ENCODE measurements at places on chromosomes 6 and 20.

DNA sequence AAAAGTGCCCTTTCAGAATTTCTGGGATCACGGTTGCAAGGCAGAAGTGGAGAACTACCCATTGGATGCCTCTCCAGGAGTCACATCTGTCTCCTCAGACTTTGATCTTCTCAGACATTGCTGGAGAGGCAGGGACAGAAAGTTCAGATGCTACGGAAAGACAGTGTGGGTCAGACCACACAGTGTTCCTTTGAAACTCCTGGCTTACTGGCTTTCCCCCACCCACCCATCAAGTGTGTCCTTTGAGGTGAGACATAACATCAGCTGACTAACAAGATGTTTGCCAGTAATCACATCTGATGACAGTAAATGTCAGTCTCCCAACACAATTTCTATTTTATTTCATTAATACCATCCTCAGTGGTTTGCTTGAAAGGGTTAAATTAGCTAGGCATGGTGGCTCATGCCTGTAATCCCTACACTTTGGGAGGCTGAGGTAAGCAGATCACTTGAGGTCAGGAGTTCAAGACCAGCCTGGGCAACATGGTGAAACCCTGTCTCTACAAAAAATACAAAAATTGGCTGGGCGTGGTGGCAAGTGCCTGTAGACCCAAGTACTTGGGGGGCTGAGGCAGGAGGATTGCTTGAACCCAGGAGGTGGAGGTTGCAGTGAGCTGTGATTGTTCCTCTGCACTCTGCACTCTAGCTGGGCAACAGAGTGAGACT is 67.2 kb upstream of the SNX9 start:
- DNase-seq, result no peak

GRCh38 chr20:2282181-2282580 is 13.6 kb upstream of the TGM3 start:
- no peak for DNase-seq

DNA sequence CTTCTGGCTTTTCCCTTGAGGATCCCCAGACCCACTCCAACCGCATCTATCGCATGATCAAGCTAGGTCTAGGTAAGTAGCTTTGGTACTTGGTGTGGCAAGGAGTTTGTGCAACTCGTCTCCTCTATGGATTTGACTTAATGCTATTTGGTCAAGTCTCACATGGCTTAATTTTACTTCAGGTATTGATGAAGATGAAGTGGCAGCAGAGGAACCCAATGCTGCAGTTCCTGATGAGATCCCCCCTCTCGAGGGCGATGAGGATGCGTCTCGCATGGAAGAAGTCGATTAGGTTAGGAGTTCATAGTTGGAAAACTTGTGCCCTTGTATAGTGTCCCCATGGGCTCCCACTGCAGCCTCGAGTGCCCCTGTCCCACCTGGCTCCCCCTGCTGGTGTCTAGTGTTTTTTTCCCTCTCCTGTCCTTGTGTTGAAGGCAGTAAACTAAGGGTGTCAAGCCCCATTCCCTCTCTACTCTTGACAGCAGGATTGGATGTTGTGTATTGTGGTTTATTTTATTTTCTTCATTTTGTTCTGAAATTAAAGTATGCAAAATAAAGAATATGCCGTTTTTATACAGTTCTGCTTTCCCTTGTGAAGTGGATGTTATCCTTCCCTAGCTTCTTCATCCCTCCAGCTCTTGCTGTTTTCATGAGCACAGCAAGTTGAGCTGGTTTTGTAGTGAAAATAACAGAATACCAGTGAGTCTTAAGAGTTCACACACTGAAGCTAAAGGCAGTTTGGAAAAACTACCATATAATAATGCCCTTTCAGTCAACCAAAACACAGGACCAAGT is 3.8 kb downstream of the SLC35B2 start:
- DNase-seq, result peak; percentile 59

GRCh38 chr20:51884561-51884960 is 82.2 kb upstream of the SALL4 start:
- DNase-seq, result no peak

DNA sequence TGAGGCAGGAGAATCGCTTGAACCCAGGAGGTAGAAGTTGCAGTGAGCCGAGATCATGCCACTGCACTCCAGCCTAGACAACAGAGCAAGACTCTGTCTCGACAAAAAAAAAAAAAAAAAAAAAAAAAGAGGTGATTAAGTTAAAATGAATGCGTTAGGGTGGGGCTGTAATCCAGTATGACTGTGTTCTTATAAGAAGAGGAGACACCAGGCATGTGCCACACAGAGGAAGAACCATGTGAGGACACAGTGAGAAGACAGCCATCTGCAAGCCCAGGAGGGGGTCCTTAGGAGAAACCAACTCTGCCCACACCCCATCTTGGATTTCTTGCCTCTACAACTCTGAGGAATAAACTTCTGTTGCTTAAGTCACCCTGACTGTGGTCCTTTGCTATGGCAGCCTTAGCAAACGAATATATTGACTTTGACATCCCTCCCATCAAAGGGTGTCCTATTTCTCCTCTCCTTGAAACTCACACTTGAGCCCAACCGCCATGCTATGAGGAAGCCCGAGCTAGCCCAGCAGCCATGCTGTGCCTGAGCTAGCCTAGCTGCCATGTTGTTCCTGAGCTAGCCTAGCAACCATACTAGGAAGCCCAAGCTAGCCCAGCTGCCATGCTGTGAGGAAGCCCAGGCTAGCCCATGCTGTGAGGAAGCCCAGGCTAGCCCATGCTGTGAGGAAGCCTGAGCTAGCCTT is 15.8 kb upstream of the PPP1R16B start:
- DNase-seq, result no peak

DNA sequence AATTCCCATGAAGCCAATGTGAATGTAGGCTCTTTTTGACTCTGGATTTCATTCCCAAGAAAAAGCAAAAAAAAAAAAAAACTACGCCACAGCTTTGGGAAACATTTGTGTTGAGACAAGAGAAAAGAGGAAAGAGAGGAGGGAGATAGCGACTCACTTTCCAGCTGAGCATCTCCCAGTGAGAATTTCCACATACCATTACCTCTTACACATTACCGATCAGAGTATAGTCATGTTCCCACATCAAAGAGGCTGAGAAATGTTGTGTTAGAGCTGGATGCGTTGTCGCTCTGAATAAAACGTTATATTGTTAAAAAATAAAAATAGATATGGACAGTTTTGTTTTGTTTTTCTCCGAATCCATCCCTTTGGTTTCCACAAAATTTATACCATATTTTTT is 1019.3 kb upstream of the ADGRB3 start:
- no peak for DNase-seq

GRCh38 chr6:127446356-127446755 is 12.8 kb downstream of the KIAA0408 start:
- no peak for DNase-seq

DNA sequence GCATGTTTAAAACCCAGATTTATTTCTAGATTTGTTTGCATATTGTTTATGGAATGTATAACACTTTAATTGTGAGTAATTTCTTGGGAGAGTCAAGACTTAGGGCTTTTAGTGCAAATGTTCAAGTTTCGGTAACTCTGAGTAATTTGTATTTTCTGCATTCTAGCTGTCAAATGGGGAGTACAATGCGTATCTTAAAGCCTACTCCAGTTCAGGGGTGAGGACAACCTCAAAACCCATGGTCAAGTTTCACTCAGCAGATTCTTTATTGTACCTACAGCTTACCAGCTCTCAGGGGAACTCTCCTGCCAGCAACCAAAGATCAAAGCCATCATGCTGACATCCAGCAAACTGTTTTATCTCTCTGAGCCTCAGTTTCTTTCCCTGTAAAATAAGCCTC is 458.6 kb upstream of the JARID2 start:
- DNase-seq, result no peak

GRCh38 chr6:48671505-48671904 is 560.5 kb upstream of the PTCHD4 start:
- no peak for DNase-seq

DNA sequence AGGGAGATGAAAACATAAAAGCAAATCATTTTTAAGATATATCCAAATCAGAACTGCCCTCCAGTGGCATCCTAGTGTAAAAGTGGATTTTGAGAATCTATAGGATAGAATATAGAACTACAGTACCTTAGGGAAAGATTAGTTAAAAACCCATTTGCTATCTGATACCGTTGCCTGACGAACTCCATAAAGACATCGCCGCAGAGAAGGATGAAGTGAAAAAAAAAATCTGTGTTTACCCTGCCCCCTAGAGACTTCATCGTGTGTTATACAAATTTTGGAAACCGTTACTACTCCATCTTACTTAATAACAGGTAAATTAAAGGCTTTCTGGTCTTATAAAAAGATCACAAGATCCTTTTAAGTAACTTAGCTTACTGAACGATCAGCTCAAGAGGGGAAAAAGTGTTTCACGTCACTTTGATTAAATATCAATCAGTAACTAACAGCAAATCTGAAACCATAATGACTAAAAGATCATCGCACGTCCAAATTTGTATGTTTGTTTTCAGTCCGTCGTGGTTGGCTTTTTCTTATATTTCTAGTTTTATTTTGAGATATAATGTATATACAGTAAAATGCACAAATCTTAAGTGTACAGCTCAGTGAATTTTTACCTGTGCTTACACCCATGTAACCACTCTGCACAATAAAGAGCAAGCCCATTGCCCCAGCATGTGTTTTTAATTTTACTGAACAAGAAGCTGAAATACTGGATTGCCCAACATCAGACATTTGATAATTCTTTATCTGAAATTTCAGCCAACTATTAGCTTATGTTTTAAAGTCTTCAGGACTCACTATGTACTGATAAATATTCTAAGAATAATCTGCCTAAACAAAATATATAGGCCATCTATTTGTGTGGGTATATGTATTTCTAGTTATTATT is 881 bp upstream of the MCM3 start:
- peak; percentile 76 for DNase-seq

DNA sequence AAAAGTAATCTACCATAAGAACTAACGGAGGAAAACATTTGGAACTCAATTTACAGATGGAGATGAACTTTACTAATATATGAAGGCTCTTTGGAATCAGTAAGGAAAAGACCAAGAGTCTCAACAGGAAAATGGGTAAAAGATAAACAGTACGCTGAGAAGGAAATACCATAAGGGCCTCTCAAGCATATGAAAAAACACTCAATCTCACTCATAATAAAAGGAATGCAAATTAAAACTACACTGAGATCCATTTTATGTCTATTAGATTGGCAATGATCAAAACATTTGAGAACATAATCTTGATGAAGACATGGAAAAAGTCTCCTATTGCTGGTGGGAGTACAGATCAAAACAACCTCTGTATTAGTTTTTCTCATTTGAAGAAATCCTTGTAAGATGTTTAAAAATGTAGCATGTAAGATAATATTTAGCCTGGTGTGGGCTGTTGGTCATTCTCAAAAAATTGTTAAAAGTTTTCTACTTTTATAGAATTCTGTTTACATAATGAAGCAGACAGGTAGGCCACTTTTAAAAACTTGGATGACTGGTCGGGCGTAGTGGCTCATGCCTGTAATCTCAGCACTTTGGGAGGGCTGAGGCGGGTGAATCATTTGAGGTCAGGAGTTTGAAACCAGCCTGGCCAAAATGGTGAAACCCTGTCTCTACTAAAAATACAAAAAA is 14.5 kb downstream of the REV3L start:
- DNase-seq, result no peak

GRCh38 chr20:32960849-32961731 is 43.1 kb downstream of the SUN5 start:
- DNase-seq, result no peak

DNA sequence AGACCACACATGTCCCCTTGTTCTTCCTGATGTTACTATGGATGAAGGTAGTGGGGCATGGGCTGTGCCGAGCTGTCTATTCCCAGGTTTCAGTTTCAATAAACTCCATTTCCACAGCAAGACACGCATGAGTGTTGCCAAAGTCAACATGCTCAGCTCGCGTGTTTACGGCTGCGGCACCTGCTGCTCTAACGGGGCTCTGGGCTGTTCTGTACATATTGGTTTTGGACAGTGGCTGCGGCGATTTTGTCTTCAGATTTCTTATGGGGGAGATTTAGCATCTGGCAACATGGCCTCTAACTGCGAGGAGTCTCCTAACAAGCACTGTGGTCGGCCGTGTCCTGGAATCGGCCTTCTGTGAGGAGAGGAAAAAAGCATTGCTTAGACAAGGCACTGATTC is 58.6 kb downstream of the TMEM242 start:
- DNase-seq, result no peak

DNA sequence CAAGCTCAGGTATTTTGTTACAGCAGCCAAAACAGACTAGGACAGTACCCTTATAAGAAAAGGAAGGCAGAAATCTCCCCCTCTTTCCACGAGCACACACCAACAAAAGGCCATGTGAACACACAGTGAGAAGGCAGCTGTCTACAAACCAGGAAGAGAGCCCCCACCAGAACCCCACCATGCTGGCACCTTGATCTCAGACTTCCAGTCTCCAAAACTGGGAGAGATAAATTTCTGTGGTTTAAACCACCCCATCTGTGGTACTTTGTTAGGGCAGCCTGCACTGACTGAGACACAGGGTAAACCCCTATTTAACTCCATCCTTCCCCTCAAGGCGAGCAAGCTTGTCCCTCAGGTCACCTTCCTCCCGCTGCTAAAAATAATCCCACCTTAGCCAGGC is 475.8 kb upstream of the JARID2 start:
- DNase-seq, result no peak

- peak; percentile 87 for DNase-seq
Observed at GRCh38 chr20:34876406-34877282, at the start of gene ACSS2. Gene ACSS2 (plus strand): TSS chr20:34876612. CDS start chr20:34876646, 34 bp downstream.

- no peak for DNase-seq
Observed at GRCh38 chr6:147287869-147288271, 83.7 kb downstream of the STXBP5 start.

GRCh38 chr6:46815130-46815529 is 21.9 kb downstream of the MEP1A start:
- no peak for DNase-seq

GRCh38 chr6:142935553-142936517 is 9.1 kb downstream of the HIVEP2 start:
- peak; percentile 74 for DNase-seq

GRCh38 chr6:136723780-136724179 is 68.5 kb downstream of the MAP3K5 start:
- DNase-seq, result peak; percentile 27

GRCh38 chr6:117118490-117118889 is 146.9 kb upstream of the VGLL2 start:
- no peak for DNase-seq

DNA sequence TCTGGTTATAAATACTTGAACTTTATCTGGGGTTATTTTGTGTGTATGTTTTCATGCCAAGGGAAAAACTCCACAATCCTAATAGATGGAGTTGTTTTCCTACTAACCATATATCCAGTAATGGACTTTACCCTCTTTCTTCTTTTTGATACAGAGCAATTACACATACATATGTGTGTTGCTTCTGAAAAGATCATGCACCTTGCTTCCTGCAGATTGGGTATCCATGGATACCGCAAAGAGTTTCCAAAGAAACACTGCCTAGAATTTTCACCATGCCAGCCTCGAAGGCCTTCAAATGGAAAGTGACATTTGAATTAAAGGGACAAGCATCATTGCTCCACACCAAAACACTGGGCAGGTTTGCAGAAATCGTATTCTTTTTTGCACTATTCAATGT is 26.8 kb downstream of the HDDC2 start:
- no peak for DNase-seq

DNA sequence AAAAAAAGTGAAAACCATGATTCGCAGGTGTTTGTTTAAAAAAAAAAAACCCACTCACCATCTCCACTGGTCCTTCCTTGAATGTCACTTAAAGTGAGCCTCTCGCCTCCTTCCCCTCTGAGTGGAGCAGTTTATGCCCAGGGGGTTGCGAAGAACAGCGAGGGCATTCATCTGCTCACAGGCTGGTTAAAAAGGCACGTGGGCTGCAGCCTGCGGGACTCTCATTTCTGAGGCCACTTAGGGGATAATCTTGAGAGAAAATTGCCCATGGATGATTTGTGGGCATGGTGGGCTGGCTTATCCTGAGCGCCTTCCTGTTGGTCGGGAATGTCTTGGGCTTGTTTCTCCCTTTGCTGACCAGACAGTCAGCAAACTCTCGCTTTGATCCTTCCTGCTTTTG is 18.9 kb downstream of the BCAS4 start:
- no peak for DNase-seq
